ENCODE measurements at places on chromosomes 7 and 10.

DNA sequence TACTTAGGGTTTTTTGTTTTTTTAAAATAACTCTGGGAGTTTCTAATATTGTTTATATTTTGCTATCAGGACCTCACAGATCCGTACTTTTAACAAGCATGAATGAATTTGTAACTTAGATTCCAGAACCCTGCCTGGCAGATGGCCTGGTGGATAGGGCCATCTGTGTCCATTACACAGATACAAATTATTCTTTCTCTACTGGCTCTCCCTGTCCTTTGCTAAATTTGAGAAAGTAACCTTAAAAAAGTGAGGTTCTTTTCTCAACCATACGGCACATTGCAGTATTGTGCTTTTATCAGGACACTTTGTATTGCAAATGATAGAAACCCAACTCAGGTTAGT is 26.6 kb downstream of the LCOR start:
- DNase-seq, result no peak

DNA sequence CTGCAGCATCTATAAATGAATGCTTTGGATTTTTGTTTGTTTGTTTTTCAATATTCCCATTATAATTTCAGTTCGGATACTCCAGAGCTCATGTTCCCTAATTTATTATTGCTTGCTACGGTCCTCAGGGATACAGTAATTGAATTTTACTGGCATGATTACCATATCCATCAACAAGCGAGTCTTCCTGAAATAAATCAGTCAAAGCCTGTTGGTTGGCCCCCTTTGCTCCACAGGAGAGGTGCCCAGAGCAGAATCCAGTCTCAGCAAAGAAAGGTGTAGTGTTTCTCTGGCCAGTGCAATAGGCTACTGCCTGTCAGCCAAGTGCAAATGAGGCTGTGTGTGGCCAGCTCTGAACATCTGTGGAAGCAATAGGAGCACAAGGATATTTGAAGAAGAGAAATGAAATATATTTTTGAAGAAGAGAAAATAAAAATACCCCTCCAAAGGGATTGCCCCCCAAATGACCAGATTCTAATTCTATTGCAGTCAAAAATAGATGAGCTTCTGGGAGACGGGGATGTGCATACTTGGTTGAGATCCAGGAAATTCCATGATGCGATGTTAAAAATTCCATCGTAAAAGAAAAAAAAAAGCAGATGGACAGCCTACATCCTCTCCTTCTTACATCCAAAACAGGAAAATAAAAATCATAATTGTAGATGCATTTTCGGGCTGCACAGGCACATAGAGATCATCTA is 18.1 kb downstream of the TRIL start:
- DNase-seq, result no peak

DNA sequence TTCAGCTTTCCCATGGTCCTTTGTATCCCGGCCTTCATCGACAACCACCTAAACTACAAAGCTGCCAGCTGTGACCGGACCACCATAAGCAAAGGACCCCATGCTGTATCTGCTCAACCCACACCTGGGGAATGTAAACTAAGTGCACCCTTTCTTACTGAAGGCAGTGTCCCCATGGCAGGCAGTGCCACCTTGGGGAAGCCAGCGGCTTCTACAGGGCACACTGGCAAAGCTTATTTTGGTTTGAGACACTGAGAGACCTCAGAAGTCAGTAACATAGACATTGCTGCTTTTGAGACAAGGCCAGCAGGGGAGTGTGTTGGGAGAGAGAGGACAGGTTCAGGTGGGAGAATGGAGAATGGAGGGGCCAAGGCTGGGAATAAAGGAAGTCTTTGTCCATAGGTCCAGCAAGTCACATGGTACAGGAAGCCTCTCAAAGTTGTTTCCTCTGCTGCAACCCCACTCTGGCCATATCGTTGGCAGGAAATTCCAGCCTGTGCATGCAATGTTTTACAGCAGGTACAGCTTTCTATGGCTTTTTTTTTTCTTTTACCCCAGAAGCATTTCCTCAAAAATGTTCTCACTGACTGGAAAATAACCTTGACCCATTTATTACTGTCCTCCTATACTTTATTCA is 85.9 kb upstream of the NPVF start:
- no peak for DNase-seq

GRCh38 chr10:129241461-129241860 is 225.6 kb upstream of the MGMT start:
- no peak for DNase-seq

GRCh38 chr7:88278881-88279280 is 27.8 kb downstream of the STEAP4 start:
- DNase-seq, result no peak

- no peak for DNase-seq
Observed at GRCh38 chr7:67311901-67312300, 315.3 kb downstream of the TYW1 start.

GRCh38 chr7:71846160-71846559 is 566.0 kb downstream of the CALN1 start:
- no peak for DNase-seq

DNA sequence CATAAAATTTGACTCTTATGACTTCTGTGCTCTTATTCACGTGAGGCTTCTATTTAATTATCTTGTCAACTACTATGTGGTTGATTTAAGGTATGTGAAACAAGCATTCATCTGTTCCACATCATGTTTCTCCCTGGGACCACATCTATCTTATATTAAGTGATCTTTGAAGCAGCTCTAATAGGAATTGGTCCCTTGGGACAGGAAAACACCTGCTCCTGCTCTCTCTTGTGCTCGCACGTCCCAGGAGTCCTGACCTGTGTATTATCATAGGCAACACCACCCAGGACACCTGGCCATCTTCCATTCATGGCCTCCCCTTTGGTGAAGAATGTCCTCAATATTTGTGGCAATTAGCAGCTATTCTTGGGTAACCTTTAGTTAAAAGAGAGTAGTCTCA is 269.2 kb downstream of the NRG3 start:
- no peak for DNase-seq

- no peak for DNase-seq
Observed at GRCh38 chr10:25101461-25102146, 73.2 kb upstream of the GPR158 start.

DNA sequence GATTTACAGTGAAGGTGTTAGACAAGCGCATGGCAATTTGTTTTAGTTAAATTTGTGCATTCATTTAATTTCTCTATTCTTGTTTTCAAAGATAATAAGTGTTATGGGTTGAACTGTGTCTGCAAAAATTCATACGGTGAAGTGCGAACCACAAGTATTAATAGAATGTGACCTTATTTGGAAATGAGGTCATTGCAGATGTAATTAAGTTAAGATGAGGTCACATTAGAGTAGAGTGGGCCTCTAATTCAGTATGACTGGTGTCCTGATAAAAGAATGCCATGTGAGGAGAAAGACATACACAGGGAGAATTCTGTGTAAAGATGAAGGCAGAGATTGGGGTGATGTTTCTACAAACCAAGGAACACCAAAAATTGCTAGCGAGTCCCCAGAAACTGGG is 158.8 kb upstream of the SEMA3E start:
- no peak for DNase-seq

- DNase-seq, result no peak
Observed at GRCh38 chr7:143388051-143388450, 6.9 kb downstream of the ZYX start.

DNA sequence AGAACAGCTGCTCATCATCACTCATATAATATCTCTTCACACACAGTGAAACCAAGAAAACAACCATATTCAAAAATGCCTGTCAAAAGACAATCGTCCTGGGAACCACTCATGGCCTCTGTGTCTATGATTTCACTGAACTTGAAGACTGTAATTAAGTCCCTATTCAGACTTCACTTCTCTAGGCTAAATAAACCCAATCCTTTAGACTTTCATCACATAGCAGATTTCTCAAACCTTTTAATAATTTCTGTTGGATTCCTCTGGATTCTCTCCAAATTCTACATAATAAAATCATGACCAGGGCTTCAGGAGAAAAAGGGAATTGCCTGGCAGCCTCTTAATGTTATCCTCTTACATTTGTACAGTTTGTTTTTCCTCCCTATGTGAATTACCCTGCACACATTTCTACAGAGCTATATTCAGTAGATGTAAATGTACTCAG is 201.1 kb downstream of the LRRN3 start:
- no peak for DNase-seq

DNA sequence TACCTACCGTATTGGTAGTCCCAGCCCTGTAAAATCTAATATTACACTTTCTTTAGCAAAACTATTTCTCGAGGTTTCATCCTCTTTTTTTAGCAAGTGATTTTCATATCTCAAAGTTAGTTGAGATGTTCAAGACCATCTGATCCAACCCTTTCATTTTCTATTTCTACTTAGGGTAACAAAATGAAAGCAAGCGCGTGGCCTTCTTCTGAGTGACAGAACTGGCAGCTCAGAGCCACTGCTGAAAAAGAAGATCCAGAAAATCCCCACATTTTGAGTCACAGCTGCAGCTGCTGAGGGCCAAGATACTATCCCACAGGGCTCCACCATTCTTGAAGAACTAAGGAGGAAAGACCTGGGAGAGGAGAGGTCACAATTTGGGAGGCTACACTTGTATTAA is 24.8 kb upstream of the ZNF800 start:
- DNase-seq, result no peak

DNA sequence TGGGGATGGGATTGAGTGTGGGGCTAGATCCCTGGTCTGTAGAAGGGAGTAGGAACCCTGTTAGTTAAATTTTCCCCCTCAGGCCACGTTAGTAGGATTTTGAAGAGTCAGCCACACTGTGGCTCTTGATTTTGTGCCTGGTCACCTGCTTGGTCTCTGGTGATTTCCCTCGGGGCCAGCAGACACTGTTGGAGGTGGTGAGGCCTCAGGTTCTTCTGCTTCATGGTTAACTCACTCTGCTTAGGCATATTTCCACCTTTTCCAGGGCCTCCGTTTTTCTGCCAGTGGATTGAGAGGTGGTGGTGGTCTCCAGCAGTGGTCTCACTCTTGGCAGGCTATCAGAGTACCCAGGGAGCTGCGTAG is 4.1 kb downstream of the TSPAN14 start:
- DNase-seq, result no peak

- no peak for DNase-seq
Observed at GRCh38 chr7:1385809-1386622, 73.3 kb downstream of the MICALL2 start.

GRCh38 chr10:88647061-88647615 is 17.1 kb upstream of the LIPF start:
- no peak for DNase-seq

DNA sequence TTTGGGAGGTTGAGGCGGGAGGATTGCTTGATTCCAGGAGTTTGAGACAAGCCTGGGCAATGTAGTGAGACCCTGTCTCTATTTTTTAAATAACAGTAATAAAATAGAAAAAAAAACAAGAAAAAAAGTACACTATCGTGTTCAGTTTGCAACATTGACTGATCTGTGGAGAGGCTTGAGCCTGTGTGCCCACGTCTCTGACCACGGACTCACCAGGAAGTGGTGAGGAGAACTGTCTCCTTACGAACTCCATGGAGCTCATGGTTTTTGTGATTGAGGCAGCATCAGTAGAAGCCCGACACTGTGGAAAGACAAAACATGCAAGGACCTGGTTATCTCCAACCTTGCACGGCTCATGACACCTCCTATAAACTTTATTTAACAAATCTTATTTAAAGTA is 23.9 kb upstream of the DNAJB6 start:
- no peak for DNase-seq

- peak; percentile 34 for DNase-seq
Observed at GRCh38 chr10:59362144-59362958, at the start of gene FAM13C. TSS of gene FAM13C (minus strand) at chr10:59362549. CDS start at chr10:59362460, 89 bp downstream.

DNA sequence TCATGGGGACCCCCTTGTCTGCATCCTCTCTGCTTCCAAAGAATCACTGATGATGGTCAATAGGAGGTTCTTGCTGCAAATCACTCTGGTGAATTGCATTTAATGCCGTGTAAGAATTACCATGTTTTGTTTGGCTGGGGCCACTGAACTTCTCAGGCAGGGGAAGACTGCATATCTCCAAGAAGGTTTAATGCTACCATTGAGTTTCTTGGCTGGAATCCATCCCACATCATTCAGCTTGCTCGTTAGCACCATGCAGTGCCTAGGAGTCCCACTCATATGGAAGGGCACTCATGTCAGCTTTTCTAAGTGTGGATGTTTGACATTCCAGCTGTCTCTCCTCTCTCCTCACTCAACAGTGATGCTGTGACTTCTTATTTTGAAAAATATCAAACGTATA is 50.2 kb upstream of the BAMBI start:
- no peak for DNase-seq

DNA sequence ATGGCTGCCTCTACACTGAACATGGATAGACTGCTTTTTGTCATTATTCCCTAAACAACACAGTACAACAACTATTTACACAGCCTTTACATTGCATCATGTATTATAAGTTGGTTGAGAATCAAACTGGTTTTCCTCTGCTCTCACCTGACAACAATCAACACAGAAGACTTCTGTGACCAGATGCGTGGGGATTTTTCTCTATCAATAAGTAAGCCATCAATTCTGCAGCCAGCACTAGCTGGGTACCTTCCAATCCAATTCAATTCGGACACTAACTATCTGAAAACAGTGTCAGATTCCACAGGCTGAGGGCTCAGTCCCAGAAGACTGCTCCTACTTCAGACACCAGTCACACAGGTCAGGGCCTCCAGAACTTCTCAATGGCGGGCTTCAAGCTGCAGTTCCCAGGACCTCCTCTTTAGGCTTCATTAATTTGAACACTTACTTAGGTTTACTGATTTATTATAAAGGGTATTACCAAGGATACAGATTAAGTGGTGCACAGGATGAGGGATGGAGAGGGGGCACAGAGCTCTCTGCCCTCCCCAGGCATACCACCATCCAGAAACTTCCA is 36.4 kb upstream of the ASL start:
- no peak for DNase-seq

- no peak for DNase-seq
Observed at GRCh38 chr7:140053812-140054539, 8.8 kb downstream of the PARP12 start.

GRCh38 chr7:157278167-157278790 is 58.5 kb upstream of the DNAJB6 start:
- DNase-seq, result no peak

GRCh38 chr10:60963441-60964256 is 19.7 kb upstream of the RHOBTB1 start:
- DNase-seq, result no peak

DNA sequence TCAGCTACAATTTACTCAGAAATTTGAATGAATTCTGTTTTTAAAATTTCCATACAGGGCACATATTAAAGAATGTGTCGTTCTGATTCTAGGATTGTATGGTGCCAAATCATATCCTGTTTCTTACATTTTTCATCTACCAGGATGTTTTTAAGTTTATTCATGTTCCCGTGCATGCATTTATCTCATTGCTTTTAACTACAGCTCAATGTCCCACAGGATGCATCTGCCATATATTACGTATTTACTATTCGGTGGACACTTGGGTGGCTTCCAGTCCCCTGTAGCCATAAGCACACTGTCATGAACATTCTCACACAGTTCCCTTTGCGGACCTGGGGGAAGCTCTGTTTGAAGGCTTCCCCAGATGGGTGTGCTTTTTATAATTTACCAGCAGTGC is 122.3 kb downstream of the CCDC71L start:
- DNase-seq, result no peak

DNA sequence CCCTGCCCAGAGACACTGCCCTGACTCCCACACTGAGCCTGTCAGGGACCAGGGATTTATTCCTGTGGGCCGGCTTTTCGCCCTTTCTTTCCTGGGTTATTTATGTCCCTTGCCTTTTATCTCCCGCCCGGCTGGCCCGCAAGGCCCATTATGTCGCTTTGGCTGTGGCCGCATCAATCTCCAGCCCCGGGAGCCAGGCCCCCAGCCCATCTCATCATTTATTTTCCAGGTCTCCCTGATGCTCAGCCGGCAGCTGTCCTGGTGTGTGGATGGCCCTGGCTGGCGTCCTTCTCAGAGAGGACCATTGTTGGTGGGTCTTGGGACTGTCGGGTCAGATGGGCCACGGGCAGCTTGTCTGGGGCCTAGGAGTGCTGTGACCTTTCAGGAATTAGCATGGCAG is 82.3 kb downstream of the FAM241B start:
- DNase-seq, result no peak
